ENCODE measurements at places on chromosomes 4 and X.

GRCh38 chr4:127000110-127000509 lies 632.6 kb upstream of the INTU start:
- no peak for DNase-seq

GRCh38 chr4:128379860-128380259 lies 92.2 kb upstream of the PGRMC2 start:
- no peak for DNase-seq

DNA sequence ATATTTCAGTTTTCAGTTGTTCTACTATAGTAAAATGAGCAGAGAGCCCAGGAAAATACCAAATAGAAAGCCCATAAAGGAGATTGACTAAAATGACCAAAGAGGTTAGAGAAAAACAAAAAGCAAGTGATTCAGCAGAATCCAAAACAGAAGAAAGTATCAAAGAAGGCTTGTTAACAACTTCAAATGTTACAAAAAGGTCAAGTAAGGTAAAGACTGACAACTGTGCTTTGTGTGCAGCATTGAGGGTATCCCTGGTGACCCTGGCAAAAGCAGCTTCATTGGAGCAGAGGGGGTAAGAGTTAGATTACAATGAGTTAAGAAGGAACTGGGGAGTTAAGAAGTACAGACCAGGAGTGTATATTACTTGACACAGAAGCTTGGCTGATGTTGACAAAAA lies 317.9 kb downstream of the OPHN1 start:
- DNase-seq = no peak

DNA sequence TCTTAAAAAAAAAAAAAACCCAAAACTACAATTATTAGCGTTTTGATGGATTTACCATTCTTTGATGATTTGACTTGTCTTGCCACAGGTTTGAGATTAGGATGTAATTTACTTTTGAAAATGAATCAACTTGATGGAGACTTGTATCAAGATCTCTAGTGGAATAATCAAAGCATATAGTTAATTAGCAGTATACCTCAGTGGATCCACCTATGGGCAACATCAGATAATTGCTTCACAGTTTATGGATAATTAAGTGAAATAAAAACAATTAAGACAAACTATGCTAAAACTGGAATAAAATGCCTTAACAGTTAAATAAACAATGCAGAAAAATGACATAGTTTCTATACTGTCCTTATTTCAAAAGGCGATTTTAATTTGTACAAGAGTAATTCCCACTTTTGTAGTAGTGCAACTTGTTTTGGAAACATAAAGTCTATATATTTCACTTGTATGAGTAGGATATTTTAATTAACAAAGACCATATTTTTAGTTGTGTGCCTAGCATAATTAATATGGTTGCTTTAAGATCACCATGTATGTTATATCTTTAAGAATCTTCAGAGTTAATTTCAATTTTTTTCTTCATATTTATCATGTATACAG lies 4.2 kb downstream of the CPEB2 start:
- no peak for DNase-seq

DNA sequence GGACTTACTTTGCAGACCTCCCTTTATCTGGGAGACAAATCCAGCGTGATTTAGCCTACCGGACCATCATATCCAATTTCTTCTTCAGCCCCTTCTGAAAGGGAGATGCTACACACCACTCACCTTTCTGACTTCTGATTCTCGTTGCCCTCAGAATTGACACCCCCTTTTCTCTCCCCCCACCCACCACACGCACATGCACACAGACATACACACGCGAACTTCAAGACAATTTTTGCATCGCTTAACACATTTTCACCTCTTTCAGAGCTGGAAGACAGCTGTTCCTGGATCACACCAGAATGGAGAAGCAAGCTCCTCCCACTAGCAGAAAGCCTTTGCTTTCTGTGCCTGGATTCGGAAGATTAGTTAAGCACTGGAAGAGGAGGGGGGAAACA lies 1.0 kb upstream of the SNCA start:
- no peak for DNase-seq

DNA sequence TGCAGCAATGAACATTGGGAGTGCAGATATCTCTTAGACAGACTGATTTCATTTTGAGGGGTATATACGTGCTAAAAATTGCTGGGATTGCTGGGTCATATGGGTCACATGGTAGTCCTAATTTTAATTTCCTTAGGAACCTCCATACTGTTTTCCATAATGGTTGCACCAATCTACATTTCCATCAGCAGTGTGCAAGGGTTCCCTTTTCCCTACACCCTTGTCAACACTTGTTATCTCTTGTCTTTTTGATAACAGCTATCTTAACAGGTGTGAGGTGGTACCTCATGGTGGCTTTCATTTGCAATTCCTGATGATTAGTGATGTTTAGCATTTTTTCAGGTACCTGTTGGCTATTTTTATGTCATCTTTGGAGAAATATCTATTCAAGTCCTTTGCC lies 57.0 kb downstream of the GPC3 start:
- DNase-seq = no peak

DNA sequence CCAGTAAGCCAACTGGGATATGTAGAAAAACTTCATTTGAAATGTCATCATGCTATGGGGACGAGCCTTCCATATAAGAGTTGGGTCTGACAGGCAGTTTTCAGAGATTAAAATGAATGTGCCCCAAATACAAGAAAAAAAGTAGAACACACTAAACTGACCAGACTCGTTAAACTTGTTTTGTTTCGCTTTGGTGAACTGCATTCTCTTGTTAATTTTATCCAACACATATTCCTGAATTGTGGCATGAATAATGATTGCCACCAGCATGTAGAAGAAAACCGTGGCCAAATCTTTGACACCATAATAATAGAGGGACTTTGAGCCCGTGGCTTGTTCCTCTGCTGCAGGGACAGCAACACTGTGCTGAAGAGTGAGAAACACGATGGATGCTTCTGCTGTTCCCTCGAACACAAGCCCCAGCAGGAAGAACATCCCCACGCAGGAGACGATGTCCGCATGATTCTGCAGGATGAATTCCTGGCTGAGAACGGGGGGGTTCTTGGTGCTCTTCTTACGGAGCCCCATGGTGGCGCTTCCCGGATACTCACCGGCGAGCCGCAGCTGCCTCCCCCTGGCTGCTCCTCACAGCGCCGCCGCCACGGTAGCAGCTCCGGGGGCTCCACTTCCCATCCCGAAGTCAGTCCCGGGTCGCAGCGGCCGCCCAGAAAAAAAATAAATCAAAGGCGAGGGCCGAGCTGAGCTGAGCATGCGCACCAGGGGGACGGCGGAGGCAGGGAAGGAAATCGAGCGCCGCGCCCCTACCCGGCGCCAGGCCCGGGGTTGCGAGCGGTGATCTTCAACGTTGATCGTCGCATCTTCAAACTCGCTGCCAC lies at the start of gene TRAM1L1:
Gene TRAM1L1 (minus strand): TSS at position 711 of the 836 bp plus-strand sequence. CDS start 183 bp downstream, at position 528.
- DNase-seq = no peak

DNA sequence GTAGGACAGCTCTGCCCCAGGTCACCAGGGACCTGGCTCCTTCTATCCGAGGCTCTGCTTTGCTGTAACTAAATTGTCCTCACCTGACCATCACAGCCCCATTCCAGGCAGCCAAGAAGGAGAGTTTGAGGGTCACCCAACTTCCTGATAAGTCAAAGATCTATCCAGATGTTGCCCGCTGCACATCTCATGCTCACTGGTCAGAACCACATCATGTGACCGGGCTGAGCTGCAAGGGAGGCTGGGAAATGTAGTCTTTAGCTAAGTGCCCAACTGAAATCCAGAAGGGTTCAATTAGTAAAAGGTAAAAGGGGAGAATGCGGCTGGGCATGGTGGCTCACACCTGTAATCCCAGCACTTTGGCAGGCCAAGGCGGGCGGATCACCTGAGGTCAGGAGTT lies 18.4 kb downstream of the HMX1 start:
- no peak for DNase-seq

DNA sequence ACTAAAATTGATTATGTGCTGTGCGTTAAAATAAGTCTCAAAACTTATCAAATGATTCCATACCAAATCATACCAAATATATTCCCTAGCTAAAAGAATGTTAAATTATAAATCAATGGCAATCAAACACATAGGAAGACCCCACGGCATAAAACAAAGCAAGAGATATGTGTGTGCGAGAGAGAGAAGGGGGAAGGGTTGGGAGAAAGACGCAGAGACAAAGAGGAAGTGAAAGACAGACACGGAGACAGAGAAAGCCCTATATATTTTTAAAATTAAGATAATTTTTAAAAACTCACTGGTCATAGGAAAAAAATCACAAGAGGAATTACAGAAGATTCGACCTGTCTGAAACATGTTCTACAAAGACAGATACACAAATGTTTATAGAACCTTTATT lies 371.4 kb downstream of the NLGN4X start:
- DNase-seq = no peak

GRCh38 chr4:99518601-99519295 lies 7.9 kb downstream of the C4orf17 start:
- no peak for DNase-seq

- DNase-seq = peak; percentile 68
These were observed 8.5 kb upstream of the MID1 start for GRCh38 chrX:10628906-10629305.

GRCh38 chr4:4396628-4397440 lies 9.9 kb downstream of the NSG1 start:
- DNase-seq = no peak

DNA sequence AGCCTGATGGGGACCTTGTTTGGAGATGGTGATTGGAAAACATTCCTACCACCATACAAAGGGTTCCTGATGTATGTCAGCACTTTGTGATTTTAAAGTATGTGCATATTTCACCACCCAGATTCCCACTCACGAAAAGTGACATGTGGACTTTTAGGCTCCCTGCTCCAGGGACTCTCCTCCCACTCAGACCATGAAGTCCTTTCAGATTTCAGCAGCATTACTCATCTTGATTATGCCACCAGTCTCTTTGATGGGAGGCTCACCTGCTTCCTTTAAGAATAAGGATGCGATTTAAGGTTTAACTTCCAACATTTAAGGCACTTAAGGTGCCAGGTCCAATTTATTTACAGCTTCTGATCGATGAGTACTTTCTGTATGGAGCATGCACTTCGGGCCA lies 204.4 kb downstream of the PPARGC1A start:
- DNase-seq = no peak

- no peak for DNase-seq
These were observed 53.5 kb upstream of the VEGFD start for GRCh38 chrX:15437724-15438123.

DNA sequence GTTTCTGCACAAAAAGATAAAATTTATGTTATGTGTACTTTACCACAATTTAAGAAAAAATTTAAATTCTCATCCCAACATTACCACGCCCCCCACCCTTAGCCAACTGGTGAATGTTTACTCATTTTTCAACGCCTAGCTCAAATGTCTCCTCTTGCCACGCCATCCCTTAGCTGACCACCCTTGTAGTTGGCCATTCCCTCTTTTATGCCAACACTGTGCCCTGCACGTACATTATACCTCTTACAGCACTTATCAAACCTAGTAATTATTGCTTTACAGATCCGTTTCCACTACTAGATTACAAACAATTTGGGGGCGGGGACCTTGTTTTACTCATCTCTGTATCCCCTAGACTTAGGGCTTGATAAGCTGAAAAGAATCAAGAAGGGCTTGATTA lies 644 bp downstream of the ERCC6L start:
- no peak for DNase-seq

DNA sequence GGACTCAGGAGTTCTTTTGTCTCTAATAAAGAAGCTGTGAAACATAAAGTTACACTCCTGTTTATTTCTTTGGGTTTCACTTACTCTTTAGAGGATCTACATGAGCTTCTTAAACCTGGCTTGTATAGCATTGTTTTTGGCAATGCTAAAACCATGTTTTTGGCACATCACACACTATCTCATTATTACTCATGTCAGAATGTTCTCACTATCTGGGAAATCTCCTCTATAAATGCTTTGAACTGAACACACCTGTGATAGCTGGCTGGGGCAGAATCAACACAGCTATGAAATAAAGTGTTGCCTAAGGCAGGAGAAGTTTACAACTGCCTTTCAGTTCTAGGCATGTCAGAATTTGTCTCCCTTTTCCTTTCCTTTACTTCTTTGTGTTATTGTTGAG lies 52.6 kb downstream of the SULT1B1 start:
- peak; percentile 1 for DNase-seq

- DNase-seq = no peak
These were observed 165.1 kb downstream of the TSPAN5 start for GRCh38 chr4:98493296-98493695.

DNA sequence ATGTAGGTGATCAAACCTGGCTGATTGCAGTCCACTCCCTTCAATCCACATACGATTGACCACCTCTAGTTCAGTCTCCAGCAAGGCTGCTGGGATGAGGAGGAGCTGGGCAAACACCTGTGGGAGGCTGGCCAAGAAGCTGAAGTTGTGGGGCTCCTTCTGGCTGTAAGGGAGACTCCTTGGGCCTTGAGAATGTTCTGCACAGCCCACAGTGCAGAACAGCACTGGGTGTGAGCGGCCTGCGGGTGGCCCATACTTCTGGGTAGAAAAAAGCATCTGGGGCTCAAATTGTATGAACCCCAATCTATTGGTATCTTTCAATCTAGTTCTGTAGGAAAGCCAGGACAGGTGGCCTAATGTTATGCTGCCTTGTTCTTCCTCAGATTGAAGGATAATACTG lies 1608.8 kb upstream of the PCDH10 start:
- no peak for DNase-seq

DNA sequence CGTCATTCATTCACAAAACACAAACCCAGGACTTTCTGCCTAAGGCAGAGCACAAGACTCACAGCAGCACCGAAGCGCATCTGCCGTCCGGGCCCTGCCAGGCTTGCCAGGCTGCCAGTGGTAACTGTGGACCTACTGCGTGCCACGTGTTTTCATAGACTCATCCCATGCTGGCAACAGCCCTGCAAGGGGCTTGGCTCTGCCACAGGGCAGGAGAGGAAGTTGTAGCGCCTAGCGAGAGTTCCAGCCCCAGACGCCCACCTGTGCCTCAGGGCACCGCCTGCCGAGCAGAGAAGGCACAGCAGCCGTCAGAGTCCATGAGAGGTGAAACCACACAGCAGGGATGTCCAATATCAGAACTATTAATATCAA lies 18.9 kb upstream of the MRFAP1 start:
- no peak for DNase-seq

GRCh38 chr4:55517526-55518229 lies 29.0 kb downstream of the CLOCK start:
- no peak for DNase-seq

GRCh38 chrX:41384051-41384705 lies 50.2 kb downstream of the DDX3X start:
- DNase-seq = peak; percentile 72

GRCh38 chrX:14963447-14964236 lies 90.4 kb downstream of the MOSPD2 start:
- DNase-seq = no peak

DNA sequence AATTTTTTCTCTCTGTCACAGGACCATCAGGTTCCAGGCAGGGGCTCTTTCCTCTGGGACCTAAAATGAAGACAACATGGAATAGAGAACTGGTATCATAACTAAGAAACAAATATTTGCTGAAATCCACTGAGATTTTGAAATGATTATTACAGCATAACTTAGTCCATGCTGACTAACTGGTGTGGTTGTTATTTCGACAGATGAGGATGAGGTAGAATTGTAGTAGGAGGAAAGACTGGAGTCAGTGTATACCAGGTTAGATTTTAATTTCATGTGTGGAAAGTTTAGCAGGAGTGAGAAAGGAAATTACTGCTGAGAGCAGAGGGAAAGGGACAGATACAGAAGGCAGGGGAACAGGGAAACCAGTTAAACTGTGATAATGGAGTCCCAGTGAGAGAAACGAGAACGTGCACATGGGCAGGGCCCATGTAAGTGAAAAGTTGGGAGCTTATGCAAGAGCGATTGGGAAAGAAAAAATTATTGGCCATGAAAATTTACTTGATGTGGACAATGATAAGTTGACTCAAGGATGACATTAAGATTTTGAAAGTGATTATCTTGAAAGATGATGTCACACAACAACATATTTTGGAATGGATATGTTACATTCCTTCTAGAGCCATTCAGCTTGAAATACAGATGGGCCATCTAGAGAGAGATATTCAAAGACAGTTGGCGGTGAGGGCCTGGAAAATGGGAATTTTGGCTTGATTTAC lies 98.7 kb upstream of the DDIT4L start:
- no peak for DNase-seq

Measured in PC-9 (cell line).